Activated CD4-positive, CD25-positive, alpha-beta regulatory T cell treated with anti-CD3 and anti-CD28 coated beads, Interleukin-2, amount 50 U/mL, for 16 hours (primary cell): ENCODE measurements at places on chromosomes 2 and 18.

DNA sequence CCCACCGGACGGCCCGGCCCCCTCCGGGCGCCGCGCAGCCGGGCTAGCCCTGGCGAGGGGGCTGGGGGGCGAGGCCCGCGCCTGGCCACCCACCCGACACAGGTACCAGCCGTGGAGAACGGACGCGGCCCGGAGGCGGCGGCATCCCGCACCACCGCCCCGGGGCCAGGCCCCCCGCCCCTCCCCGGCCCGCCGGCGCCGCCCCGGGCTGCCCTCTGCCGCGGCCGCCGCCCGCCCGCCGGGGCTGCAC, 405 bp downstream of the SOS1 start:
- no peak for DNase-seq

- DNase-seq: no peak
Observed at GRCh38 chr2:179612591-179613298, 248.7 kb downstream of the ZNF385B start.

GRCh38 chr18:41630232-41630886, 324.7 kb upstream of the PIK3C3 start:
- DNase-seq: no peak

DNA sequence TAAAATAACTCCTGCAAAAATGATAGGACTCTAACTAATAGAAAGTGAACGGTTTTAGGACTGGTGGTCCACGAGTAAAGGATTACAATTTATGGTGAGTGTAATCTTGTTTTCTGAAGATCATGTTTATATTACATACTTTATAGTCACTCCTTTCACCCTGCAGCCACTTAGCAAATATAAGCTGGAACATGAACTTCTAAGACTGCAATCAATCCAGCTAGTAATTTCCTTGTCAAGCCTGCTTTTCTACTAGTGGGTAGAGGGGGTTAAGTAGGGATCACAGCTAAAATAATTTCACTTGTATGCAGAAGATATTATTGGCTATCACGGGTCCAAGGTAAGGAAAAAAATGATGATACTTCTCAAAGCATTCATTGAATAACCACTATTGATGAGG, 125.5 kb upstream of the NETO1 start:
- DNase-seq: no peak

DNA sequence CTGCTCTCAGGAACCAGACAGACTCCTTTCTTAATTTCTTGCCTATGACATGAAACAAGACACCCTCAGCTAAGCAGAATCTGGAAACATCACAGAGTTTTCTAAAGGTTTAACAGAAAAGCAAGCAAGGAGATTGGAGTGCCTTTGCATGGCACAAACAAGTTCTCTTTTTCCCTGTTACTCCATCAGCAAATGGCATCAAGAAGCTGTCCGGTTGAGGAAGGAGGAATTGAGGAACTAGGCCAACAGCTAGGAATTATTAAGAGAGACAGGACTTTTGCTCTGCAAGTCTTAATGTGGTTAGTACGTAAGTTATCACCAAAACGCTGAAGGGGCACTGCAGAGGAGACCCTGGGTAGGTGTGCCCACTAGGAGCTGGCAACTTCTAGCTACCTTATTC, 53.2 kb downstream of the NEB start:
- no peak for DNase-seq

DNA sequence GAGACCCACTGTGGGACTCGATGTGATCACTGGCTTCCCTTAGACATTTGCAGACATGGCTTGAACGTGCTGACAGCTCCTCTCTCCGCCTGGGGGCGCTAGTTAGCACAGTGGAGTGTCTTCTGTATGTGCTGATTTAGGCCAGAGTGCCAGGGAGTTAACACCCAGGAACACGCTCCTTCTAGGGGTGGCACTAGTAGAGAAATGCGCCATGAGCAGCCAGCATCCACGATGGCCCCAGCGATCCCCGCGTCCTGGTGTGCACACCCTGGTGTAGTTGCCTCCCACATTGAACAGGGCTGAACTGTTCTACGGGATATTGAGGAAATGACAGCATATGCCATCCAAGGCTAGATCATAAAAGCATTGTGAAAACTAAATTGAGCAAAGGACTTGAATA, 11.4 kb upstream of the NMUR1 start:
- DNase-seq: no peak

DNA sequence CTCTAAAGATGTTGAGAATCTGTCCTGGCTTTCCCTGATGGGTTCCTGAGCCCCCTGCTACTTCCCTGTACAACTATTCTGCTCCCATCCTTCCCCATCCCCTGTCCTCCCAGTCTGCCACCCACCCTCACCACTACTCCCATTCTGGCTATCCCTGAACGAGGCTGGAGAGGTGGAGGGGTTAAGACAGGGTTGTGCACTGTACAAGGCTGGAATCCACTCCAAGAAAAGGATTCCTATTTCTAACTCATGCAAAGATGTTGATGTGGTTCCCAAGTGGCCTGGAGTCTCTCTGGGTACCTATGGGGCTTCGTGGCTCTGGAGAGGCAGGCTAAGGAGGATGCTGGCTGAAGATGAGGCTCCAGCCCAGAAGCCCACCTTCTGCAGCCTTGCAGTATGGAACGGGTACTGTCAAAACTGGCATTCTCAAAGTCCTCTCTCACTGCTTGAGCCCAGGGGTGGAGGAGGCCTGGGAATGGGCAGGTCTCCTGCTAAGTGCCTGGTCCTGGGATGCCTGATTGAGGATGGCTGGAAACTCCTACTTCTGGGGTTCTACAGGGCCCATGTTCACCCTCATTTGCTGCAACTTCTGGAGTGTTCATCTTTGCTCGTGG, 1.3 kb upstream of the FEV start:
- DNase-seq: no peak

GRCh38 chr2:64970495-64970894, 18.7 kb upstream of the SLC1A4 start:
- DNase-seq: no peak

DNA sequence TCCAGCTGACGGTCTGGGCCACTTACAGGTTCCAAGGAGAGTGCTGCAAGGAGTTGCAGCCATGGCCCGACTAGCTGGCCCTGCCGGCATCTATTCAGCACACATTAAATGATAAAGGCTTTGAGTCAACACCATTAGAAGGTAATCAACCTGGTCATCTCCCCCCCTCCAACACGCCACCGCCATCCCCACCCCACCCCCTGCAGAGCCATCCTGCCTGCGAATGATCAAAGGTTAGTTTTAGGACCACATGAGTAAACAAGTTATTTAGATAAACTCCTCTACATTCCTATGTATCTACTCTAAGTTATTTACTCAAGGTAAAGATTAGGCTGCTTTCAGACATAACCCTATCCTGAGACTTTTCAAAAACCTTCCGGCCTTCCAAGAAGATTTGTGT, 349.3 kb upstream of the SLC39A10 start:
- no peak for DNase-seq

- DNase-seq: no peak
Observed at GRCh38 chr2:224666951-224667553, 49.1 kb downstream of the CCDC195 start.

DNA sequence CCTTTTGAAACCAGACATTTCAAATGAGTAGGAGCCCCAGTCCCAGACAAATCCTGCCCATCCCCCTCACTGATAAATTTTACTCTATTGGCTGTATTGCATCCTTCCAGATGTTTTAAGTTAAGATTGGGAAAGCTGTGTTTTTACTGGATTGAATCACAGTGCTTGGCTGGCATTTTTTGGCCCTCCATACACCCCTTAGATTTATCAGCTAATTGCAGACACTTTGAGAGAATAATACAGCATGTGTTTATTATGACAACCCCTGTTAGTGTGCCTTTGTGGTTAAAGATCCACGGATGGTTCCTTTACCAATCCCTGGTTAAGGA, 74.9 kb downstream of the ANTXR1 start:
- no peak for DNase-seq

DNA sequence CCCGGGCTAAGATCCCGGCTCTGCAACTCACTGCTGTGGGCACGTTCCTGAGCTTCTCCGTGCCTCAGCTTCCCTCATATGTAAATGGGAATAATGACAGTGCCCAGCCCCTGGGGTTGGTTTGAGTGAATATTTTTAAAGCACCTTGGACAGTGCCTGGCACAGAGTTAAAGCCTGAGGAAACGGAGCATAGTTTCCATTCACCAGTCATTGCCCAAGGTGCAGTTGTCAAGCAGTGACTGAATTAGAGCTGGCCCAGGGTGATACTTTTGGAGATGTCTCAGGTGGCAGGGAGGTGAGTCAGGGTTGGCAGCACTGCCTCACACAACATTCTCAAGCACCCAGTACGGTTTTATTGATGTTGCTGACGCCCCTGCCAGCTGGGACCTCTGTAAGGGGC, 12.2 kb downstream of the TMEM177 start:
- no peak for DNase-seq

- DNase-seq: no peak
Observed at GRCh38 chr2:235577404-235578330, 83.8 kb downstream of the AGAP1 start.

DNA sequence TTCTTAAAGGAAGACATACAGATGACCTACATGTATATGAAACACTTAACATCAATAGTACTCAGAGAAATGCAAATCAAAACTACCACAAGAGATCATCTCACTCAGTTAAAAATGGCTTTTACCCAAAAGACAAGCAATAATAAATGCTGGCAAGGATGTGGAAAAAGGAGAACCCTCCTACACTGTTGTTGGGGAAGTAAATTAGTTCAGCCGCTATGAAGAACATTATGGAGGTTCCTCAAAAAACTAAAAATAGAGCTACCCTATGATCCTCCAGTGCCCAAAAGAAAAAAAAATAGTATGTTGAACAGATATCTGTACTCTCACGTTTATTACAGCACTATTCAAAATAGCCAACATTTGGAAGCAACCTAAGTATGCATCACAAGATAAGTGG, 1579.4 kb upstream of the TMEFF2 start:
- DNase-seq: no peak

- DNase-seq: no peak
Observed at GRCh38 chr2:137676346-137676745, 287.9 kb upstream of the HNMT start.

DNA sequence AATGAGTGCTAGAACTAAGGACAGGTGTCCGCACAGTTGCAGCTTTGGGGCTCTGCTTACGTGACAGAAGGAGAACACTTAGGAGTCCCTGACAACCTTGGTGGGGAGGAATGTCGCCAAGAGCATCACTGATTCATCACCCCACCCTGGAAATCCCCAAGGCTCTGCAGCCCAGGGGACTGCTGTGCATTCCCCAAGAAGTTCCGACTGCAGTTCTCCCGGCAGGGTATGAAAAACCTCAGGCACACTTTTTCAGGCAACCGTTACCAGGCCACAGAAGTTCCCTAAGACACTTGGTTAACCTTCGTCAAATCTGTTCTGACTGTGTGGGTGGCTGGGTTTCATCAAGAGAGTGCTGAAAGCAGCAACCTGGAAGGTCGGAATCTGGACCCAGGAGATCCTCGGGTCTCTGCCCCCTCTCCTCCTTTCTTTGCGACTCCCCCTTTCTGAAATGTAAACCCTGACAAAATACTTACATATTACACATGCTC, 192.1 kb upstream of the CXCR4 start:
- DNase-seq: no peak

DNA sequence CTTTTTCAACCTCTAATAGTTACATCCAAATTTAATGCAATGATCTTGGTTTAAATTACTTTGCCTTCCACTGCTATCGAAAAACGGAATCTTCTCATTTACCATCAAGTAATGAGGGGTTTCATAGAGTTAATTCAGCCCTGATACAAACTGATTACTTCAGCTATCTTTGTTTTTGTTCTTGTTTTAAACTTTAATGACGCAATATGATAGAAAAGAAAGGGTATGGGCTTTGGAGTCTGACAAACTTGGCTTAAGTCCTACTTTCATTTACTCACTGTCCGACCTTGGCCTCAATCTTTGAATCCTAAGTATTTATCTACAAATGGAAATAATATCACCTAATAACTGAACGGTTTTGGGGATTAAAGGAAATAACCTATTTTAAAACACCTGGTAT, 16.1 kb downstream of the ADAM17 start:
- DNase-seq: no peak

DNA sequence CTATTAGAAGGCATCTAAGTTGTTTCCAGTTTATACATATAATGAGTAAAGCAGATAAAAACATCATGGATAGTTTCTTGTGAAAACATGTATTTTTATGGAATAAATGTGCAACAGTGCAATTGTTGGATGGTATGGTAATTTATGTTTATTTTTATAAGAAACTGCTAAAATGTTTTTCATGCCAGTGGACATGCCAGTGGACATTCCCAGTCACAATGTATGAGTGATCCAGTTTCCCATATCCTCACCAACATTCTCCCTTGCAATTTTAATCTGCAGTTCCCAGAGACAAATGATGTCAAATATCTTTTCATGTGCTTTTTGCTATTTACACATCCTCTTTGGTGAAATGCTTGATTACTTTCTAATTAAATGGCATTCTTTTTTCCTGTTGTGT, 818.6 kb downstream of the SUCLG1 start:
- no peak for DNase-seq

- no peak for DNase-seq
Observed at GRCh38 chr2:39796134-39796533, 17.1 kb upstream of the THUMPD2 start.

- DNase-seq: no peak
Observed at GRCh38 chr2:95026471-95027368, 1.2 kb downstream of the MAL start.

DNA sequence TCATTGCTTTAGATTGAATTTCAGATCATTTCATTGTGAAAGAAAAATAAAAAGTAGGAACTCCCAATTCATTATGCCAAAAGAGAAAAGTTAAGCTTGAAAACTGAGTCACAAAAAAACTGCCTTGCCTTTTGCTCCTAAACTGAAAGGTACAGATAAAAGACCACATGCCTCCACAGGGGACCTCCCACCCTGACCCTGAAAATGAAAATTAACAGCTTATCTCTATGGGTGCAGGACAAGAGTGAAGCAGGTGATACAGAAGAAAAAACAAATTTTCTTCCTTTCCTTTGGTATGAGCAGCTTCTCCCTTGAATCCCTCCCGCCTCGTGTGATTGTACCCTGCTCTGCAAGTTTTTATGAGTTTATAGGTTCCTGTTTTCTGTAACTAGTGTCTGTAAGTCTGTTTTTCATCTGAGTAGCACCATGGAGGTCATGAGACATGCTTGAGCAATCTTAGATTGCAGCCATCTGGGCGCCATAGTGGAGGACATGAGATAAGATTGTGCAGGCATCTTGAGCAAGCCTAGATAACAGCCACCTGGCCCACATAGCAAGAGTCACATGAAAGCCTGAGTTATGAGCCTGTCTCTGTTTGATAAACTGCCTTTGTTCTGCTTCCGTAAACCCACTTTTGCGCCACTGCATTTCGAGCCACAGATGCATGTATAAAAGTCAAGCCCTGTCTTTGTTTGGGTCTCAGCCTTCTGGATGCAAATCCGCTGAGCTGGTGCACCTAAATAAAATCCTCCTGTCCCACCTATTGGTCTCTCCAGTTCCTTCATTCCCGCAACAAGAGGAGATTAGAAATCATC, 56.2 kb upstream of the DYNC1I2 start:
- DNase-seq: no peak

GRCh38 chr2:2524348-2524941, 193.4 kb upstream of the MYT1L start:
- DNase-seq: no peak

- no peak for DNase-seq
Observed at GRCh38 chr18:78431606-78432005, 548.0 kb upstream of the SALL3 start.

- DNase-seq: no peak
Observed at GRCh38 chr2:127134235-127134634, 27.3 kb upstream of the BIN1 start.

GRCh38 chr2:73373344-73373743, 12.3 kb upstream of the ALMS1 start:
- DNase-seq: no peak

GRCh38 chr2:187264612-187265011, 183.4 kb downstream of the CALCRL start:
- no peak for DNase-seq
